ENCODE measurements at places on chromosomes 6 and 20.

DNA sequence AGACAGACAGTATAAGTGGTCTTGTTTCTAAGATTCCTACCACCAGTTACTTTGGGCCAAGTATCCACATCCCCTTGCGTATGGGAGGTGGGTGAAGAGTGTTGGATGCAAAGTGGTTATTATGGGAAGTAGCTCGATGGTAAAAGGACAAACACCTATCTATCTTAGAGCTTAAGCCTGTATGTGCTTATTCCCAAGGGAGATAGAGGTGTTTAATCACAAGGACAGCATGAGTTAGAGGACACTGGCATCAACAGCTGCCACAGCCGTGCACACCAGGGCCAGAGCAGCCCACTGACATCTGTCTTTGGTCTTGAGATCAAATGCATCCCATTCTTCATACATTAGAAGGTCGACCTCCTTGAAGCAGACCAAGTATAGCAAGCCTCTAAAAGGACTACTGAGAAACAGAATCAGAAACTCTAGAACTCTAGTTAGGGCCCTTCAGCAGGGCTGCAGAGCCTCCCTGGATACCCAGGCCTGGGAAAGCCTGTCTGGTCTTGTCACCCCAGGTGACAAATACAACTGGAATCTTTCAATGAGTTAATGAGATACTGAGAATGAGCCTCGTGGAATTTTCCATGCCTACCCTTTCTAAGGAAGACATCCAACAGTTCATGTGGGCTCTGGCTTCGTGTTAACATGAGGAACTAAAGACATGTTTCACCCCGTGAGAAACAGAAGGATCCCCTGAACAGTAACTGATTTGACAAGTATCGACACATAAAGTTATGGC lies 28.7 kb downstream of the TXNDC5 start:
- no peak for DNase-seq

GRCh38 chr20:4040283-4041179 lies 25.2 kb upstream of the RNF24 start:
- no peak for DNase-seq

DNA sequence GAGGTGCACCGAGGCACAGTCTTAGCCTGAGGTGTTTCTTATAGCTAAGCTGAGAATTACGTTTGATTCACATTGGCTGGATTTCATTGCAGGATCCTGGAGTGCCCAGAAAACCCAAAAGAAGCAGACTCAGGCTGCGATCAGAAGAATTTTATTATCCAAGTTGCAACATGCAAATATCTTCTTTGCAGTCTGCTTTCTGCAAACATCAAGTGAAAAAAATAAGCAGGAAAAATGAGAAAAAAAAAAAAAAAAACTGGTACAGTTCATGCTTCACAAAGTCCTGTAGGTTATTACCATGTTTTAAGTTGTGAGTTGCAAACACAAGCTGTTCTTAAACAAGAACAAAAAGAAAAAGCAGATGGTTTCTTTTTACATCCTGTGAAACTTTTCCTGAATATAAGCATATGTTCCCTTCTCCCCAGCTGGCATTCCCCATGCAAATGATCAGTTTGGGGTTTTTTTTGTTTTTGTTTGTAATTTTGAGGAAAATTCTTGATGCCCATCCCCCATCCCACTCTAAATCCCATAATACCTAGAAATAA lies 349.0 kb downstream of the CBLN4 start:
- no peak for DNase-seq

DNA sequence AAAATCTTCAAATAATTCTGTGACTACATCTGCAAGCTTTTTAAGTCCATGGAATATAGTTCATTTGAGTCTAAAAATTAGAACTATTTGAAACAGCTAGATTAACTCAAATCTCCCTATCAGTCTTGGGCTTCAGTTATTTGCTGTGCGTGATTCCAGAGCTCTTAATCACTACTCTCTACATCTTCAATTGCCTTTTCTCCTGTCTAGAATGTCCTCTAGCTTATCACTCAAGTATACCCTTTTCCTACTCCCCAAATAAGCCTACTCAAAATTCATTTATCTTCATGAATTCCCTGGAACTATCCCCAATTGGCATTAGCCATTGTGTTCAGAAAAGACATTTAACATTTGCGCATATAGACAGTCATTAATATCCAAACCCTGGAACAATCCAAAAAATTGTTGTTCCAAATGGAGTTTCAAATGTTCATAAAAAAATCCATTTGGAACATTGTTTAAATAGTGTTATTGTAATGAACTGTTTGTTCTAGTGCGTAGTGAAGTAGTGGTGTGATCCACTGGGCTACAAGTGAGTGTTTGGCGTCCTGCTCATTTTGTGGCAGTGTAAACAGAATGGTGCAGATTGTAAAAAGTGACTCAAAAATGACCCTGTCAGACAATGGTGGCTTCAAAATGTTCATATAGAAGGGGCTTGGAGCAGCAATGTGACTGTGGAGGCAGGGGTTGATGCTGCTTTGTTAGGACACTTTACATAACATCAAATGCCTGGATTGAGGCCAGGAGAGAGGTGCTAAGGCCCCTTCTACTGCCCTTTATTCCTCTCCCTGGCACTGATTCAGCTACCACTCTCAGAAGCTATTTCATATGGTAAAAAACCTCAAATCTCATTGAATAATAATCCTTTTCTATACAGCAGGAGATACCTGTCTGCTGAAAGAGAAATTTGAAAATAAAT lies 122.3 kb downstream of the KIF6 start:
- DNase-seq = peak; percentile 70

DNA sequence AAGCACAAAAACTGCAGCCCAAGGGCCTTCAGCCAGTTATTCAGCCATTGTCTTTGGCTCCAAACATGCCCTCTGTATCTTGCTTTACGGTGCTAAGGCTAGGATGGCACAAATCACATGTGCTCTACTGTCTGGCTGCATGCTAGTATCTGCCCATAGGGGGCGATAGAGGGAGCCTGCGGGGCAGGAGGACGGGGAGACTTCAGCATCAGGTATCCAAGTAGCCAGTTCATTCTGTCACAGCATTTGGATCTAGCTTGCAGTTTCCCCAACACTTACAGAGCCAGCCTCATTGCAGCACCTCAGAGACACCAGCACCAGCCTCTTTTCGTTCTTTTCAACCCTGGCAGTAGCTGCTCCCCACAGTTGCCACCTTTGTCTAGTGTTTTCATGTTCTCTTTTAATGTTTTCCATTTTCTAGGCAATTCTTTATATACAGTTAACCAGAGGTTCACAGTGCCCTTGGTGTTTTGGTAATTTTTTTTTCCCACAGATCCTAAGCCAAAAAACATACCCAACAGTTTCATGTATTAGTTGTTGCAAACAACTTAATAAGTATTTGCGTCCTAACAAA lies 705.9 kb downstream of the PTPRT start:
- DNase-seq = no peak

DNA sequence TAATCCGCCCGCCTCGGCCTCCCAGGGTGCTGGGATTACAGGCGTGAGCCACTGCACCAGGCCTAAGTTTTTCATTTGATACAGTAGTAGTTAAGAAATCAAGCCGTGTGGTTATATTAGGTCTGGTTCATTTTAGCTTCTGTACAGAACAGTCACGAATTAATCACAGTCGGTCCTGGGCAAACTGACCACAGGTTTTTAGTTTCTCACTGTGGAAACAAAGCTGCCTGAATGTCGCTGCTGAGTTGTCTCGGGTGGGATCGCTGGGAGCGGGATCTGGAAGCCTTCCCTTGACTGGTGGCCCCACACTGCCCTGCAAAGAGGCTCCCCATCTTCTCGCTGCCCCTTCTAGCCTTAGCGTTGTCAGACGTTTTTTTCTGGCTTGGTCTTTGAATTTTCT lies 18.6 kb downstream of the UCKL1 start:
- DNase-seq = no peak

GRCh38 chr20:2132461-2132901 lies 30.9 kb downstream of the STK35 start:
- no peak for DNase-seq

GRCh38 chr20:9515741-9516233 lies 1.4 kb downstream of the LAMP5 start:
- no peak for DNase-seq

GRCh38 chr6:41438746-41439145 lies 103.3 kb downstream of the NCR2 start:
- DNase-seq = no peak

- no peak for DNase-seq
Measured at GRCh38 chr6:110233770-110234374, 53.6 kb downstream of the CDC40 start.

GRCh38 chr20:40978761-40979160 lies 49.9 kb upstream of the TOP1 start:
- no peak for DNase-seq

GRCh38 chr20:40393197-40394079 lies 295.6 kb downstream of the MAFB start:
- no peak for DNase-seq

DNA sequence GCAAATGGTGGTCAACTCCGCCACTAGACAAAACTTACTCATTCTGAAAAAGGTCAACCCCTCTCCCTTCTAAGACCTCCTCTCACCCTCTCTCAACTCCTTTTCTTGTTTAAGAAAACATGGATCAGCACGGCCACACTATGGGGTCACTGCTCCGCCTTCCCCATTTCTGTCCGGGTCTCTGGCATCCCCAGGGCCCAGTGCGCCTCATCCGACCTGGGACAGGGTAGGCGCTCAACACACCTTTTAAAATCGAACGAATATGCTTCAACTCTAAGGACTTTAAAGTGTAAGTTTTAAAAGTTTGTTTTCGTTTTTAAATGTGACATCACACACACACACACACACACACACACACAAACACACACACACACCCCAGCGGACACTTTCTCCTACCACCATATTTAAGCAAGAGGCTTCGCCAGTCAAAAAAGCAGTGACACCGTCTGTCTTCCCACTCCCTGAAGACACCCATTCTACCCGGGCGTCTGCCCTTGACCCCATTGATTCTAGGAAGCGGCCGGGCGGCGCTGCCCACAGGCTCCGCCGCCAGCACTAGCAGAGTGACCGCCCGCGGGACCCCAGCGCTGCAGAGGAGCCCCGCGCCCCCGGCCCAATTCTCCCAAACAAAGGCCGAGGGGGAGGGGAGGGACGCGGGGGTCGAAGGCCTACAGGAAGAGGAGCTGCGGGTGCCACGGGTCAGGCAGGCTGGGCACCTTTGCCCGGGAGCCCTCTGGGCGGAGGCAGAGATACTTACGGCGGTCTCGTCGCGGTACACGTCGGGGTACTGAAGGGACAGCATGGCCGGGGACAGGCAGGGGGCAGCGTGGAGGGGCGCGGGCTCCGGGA lies 568 bp downstream of the PREP start:
- DNase-seq = peak; percentile 21

DNA sequence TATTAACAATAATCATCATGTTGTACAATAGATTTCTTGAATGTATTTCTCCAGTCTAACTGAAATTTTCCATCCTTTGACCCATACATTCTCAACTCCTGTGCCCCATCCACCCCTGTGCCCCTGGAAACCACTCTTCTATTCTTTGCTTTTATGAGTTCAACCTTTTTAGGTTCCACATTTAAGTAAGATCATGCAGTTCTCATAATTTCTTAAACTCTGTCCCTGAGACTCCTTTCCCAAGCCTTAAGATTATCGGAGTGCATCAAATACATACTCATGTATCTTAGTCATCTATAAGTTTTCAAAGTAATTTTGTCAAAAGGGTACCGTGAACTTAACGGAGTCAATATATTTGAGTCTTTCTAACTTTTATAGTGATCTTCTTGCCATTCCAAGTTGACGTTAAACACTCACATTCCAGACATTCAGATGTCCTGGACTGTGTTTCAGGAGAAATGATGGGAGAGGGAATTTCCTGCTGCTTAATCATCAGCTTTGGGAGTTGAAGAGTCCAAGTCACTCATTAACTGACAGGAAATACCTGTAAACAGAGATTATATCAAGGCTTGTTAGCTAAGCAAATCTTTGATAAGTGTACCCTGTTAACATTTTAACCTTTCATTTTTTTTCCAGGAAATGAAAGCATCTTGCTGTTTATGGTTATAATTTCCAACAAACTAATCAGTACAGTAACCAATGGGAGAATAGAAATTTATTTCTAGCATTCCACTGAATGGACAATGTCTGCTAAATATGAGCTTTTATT lies 73.3 kb downstream of the ADGRG6 start:
- no peak for DNase-seq

GRCh38 chr6:167491438-167492099 lies 166.7 kb downstream of the TTLL2 start:
- DNase-seq = no peak

GRCh38 chr20:49288250-49288751 lies 10.4 kb upstream of the ZNFX1 start:
- DNase-seq = no peak

DNA sequence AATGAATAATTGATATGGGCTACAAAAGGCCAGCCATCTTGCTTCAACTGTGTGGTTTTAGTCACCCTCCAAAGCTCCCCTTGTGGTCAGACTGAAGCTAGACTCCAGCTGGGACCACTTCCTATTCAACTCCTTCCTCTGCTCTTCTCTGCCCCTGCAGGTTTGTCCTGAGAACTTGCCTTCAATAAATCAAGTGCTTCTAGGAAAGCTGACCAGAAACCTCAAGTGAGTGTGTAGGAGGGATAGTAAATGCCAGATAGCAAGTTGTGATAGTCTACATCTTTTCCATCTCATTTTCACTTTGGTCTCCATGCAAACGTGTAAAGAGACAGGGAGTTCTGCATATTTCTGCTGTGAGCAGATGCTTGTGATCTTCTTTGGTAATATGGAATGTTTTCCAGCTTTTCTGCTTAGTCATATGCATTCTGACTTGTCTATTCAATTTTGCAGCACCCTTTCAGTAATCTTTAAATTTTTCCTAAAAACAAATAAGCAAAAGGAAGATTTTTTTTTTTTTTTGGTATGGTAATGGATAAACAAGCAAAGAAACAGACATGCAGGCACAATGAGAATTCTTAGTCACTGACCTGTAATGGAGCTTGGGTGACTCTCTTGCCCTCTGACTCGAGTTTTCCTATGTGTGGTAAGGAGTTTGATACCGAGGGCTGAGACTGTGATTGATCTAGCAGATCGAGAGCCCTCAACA lies 201.3 kb upstream of the BTBD3 start:
- DNase-seq = no peak

GRCh38 chr6:9789201-9789600 lies 625.7 kb downstream of the TFAP2A start:
- no peak for DNase-seq

DNA sequence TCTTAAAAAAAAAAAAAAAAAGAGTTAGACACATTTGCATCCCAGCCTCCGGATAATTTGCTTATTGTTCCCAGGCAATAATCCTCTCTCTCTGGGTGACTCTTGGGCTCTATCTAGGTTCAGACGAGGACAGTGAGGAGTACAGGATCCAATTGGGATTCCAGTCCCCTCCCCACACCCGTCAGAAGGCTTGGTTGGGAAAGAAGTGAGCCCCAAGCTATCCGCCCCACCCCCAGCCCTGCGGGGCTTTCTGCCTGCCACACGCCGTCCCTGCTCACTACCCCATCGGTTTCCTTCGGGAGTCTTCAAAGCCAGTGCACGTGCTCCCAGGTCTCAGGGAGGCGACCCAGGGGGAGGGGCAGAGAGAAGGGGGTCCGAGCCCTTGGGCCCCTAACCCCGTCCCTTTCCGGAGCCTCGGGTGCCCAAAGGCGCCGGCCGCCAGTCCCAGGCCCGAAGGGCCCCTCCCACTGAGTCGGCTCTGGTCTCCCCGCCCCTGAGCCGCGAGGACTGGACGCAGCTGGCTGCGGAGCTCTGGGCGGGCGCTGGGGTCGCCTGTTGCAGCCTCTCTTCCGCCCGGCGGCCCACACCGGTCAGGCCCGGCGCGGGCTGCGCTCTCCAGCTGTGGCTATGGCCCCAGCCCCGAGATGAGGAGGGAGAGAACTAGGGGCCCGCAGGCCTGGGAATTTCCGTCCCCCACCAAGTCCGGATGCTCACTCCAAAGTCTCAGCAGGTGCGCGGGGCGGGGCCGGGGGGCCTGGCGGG lies 2.5 kb downstream of the MYMX start:
- peak; percentile 65 for DNase-seq

- no peak for DNase-seq
Measured at GRCh38 chr20:49797344-49797615, 15.3 kb upstream of the SLC9A8 start.

GRCh38 chr6:2970753-2971419 lies 481 bp downstream of the SERPINB6 start:
- DNase-seq = no peak

Measured in DMS79 treated with DMSO at 0.1 percent for 48 hours (cell line).